ENCODE measurements at places on chromosomes 2 and 18.

- DNase-seq: no peak
Observed at GRCh38 chr2:226791056-226791486, 8.5 kb downstream of the IRS1 start.

DNA sequence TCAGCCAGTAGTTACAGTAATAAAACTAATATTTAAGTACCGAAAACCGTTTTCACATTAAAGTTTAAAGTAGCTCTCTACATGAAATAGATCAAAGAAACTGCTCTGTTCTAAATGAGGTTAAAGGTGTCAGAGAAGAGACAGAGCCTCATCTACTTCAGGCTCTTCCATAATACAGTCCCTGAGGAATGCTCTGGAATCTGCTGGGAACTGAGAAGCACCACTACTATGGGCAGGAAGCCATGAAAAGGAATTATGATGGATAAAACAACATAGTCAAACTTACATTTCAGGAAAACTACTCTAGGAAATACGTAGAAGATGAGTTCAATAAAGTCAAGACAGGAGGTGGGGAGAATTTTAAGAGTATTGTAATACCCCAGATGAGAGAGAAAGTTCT, 60.0 kb downstream of the ROCK1 start:
- peak; percentile 9 for DNase-seq

GRCh38 chr2:166494140-166494624, at the start of gene SCN7A:
Gene SCN7A, minus strand, starts transcription at chr2:166494249. Its CDS starts 16,553 bp downstream, at chr2:166477696.
- no peak for DNase-seq

GRCh38 chr18:42025974-42026625, 71.1 kb downstream of the PIK3C3 start:
- DNase-seq: no peak

- DNase-seq: no peak
Observed at GRCh38 chr2:219517954-219518778, 3.9 kb downstream of the ASIC4 start.

GRCh38 chr2:43024515-43025011, 201.8 kb downstream of the ZFP36L2 start:
- no peak for DNase-seq

GRCh38 chr2:6930923-6931647, 13.9 kb downstream of the RNF144A start:
- DNase-seq: no peak

- no peak for DNase-seq
Observed at GRCh38 chr18:11148680-11149440, 509 bp downstream of the PIEZO2 start.

- DNase-seq: no peak
Observed at GRCh38 chr18:45549290-45549689, 66.0 kb upstream of the SLC14A2 start.

DNA sequence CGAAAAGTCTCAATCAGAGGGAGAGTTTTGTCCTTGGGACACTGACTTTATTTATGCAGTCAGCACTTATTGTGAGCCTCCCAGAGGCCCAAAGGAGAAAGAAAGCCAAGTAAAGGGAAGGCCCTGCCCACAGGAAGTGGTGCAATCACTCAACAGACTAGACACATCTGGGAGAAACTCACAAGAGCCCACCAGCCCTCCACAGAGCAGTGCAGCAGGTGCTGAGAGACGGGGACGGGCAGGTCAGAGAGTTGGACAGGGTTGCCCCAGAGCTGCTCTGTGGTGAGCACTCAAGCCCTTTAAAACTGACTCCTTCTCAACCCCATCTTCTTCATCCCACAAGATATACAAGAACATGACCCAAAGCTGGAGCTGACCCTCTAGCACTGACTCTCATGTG, 96.0 kb downstream of the TFCP2L1 start:
- DNase-seq: no peak

- no peak for DNase-seq
Observed at GRCh38 chr2:10493634-10494281, 45.6 kb upstream of the ODC1 start.

DNA sequence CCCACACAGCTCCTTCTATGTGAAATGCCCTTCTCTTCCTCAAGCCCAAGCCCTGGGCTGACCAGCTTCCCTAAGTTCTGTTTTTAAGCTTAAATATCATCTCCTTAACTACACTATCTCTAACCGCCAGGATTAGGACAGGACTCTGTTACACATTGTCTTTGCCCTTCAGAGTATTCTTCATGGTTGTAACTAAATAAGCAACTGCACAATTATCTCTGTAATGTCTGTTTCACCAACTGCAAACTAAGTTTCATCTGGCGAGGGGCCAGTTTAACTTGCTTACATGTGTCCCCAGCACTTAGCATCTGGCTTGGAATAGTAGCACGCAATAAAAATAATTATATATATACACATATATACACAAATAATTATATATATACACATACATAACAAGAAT, 1.1 kb upstream of the ERMN start:
- no peak for DNase-seq

All from fibroblast of skin of left biceps (primary cell).